HT1080 (cell line): ENCODE measurements at places on chromosomes 3 and 15.

GRCh38 chr15:54150255-54150654 is 172.0 kb downstream of the UNC13C start:
- peak; percentile 95 for DNase-seq

GRCh38 chr3:156602424-156602823 is 47.5 kb upstream of the SSR3 start:
- peak; percentile 79 for DNase-seq

- DNase-seq, result no peak
Observed at GRCh38 chr3:4575381-4575780, 82.2 kb downstream of the ITPR1 start.

- no peak for DNase-seq
Observed at GRCh38 chr3:143551761-143552160, 296.5 kb downstream of the SLC9A9 start.

GRCh38 chr3:7875925-7876324 is 625.7 kb upstream of the LMCD1 start:
- DNase-seq, result no peak

GRCh38 chr3:143826296-143826695 is 22.0 kb downstream of the SLC9A9 start:
- peak; percentile 39 for DNase-seq

DNA sequence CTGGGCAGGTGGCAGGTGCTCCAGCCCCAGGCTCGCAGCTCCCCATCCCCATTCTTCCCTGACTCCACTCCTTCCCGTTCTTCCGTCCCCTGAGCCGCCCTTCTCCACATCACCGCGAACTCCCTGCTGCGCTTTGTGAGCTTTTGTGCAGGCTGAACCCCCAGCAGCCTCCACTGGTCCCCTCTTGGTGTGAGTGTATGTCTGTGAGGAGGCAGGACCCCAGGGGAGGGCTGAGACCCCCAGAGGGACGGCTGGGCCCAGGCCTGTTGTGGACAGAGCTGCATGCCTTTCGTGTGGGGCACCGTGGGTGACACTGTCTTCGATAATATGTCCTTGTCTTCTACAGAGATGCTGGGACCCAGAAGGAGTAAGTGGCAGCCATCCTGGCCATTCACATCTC is 7.3 kb upstream of the ITIH3 start:
- DNase-seq, result no peak

DNA sequence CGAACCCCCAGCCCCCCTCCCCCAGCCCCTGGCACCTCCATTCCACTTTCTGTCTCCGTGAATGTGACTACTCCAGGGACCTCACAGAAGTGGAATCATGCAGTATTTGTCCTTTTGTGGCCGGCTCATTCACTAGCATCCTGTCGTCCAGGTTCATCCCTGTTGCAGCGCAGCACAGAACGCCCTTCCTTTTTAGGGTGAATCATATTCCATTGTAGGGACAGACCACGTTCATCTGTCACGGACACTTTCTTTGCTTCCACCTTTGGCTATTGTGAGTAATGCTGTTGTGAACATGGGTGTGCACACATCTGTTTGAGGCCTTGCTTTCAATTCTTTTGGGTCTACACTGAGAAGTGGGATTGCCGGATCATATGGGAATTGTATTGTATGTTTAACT is 148.9 kb upstream of the IQSEC1 start:
- no peak for DNase-seq

DNA sequence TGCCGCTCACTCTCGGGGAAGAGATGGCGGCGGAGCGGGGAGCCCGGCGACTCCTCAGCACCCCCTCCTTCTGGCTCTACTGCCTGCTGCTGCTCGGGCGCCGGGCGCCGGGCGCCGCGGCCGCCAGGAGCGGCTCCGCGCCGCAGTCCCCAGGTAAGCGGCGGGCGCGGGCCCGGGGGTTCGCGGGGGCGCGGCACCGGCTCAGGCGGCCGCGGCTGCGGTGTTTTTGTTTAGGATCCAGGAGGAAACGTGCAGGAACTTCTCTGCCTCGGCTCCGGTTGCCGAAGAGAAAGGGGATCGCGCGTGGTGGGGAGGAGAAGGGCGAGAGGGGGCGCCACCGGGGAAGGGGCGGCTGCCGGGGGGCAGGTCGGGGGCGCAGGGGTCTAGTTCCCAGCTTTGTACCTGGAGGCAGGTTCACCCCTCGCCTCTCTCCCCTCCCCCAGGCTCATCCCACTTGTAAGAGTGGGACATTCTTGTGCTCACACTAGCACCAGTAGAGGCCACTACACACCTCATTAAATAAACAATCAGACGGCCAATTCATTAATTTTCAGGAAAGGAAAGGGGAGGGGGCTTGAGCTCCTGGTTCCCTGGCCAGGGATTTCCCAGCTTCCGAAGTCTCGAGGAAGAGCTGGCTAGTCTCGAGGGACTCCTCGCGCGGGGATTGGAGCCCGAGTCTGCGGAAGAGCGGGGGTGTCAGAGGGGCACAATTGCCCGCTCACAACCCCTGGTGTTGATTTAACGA is 562 bp downstream of the NEO1 start:
- DNase-seq, result peak; percentile 4

GRCh38 chr3:64157150-64158035 is 67.9 kb downstream of the PRICKLE2 start:
- DNase-seq, result no peak

DNA sequence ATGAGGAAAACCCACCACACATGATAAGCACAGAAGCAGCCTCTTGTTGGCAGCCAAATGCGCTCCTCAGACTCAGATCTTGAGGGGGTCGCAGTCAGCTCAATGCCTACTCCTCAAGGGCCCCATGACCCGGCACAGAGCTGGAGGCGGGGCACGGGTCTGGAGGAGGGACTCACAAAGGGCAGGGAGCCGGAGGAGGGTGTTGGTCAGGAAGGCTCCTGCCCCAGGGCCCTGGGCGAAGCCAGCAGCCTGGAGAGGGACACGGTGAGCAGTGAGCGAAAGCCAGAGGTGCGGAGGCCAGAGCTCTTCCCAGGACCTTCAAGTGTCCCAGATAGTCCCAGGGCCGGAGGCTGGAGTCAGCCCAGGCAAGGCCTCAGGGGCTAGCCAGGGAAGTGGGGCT is 9.8 kb downstream of the CACNA2D2 start:
- DNase-seq, result no peak

DNA sequence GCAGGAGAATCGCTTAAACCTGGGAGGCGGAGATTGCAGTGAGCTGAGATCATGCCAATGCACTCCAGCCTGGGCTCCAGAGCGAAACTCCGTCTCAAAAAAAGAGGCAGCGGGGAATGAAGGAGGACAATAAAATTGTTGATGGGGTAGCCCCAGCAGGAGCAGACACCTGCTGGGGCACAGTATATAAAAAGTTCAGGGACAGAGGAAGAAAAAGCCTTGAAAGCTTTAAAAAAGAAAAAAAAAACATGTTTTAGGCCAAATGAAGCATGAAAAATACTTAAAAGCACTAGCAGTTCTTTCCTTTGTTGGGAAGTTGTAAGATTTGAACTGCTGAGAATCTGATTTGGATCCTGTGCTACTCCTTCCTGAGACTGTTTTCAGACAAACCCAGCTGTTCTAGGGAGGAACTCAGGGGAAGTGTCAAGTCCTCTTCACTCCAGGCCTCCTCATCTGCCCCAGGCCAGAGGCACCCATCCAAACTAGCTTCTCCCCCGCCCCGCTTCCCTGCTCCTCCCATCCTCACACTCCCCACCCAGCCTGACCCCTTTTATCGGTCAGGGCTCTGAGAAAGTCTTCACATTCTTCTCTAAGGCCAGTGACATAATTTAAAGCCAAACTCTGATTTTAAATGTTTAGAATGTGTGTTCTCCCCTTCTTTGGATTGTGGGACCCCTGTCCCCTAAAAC is 4.9 kb downstream of the IL17RD start:
- DNase-seq, result no peak

GRCh38 chr3:100073049-100073713 is 41.1 kb downstream of the FILIP1L start:
- no peak for DNase-seq

DNA sequence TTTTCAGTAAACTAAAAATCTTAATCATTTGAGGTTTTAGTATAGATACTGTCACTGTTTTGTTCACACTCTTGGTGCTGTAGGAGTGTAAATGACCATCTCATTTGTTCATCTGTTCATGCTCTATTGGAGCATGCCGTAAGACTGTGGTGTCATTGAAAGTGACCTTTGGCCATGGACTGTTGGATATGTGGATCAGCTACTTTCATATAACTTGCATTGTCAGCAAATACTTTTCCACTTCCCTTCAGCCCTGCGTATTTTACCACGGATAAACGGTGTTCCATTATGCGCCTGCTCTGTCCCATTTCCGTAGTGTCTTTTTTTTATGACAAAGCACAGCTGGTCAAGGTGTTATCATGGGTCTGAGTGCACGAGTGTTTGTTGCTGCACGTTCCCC is 32.6 kb upstream of the SENP5 start:
- no peak for DNase-seq

GRCh38 chr3:59783468-59783988 is 733.7 kb upstream of the CFAP20DC start:
- no peak for DNase-seq

GRCh38 chr3:88150371-88150770 is 612 bp downstream of the C3orf38 start:
- no peak for DNase-seq

GRCh38 chr15:39918688-39919385 is 1.2 kb downstream of the GPR176 start:
- peak; percentile 77 for DNase-seq

DNA sequence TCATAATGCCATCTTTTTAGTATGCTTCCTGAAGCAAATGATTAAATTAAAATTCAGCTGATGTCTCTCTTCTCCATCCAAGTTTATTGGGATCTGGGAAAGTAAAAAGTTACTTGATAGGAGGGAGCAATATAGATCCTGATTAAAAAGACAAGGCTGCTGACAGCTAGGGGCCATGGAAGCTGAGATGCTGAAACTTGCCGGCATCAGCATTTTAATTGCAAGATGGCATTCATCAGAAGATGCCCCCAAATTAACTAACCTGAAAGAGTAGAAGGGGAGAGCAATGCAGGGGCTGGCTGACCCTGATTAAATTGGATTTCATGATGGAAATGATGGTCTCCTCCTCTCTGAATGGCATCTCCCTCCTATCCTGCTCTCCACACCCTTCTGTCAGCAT is 31.1 kb downstream of the CPNE4 start:
- no peak for DNase-seq

- peak; percentile 99 for DNase-seq
Observed at GRCh38 chr3:31968927-31969418, 12.1 kb downstream of the OSBPL10 start.

- DNase-seq, result no peak
Observed at GRCh38 chr15:56454836-56455235, 10.1 kb downstream of the MNS1 start.

GRCh38 chr3:143092191-143092590 is 27.4 kb upstream of the CHST2 start:
- no peak for DNase-seq

- DNase-seq, result no peak
Observed at GRCh38 chr3:178802259-178802658, 266.0 kb downstream of the KCNMB2 start.

DNA sequence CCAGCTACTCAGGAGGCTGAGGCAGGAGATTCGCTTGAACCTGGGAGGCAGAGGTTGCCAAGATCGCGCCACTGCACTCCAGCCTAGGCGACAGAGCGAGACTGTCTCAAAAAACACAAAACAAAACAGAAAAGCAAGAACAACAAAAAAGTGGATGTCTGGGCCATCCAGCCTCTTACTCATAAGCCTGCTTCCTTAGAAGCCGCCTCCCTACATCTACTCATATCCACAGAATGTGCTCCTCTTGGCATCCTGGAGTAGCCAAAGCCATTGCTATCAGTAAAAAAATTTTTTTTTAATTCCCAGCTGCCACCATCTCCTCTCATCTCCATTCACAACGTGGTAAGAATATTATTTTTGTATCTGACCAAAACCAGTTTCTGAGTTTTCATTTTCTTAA is 10.8 kb downstream of the ZSCAN2 start:
- DNase-seq, result no peak

DNA sequence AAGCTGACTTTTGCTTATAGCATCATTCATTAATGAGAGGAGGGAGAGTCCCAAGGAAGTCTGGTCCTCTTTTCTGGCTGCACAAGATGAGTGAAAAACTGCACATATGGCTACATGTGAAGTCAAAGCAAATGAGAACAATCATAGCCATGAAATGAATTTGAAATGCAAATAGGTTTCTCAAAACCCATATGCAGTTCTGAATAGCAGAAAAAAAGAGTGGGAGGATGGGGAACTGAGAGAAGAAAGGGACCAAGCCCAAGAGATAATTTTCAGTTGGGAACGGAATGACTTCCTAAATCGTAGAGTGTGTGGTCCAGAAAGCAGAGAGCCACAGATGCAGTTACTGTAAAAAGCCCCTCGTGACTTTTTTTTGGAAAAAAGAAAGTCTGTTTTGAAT is 66.3 kb downstream of the GTPBP8 start:
- DNase-seq, result no peak

- DNase-seq, result no peak
Observed at GRCh38 chr15:66132251-66132816, 121.2 kb downstream of the MEGF11 start.

- no peak for DNase-seq
Observed at GRCh38 chr3:195185583-195185982, 85.4 kb downstream of the XXYLT1 start.
